SIG-M5 (cell line): ENCODE measurements at places on chromosomes 6 and 20.

DNA sequence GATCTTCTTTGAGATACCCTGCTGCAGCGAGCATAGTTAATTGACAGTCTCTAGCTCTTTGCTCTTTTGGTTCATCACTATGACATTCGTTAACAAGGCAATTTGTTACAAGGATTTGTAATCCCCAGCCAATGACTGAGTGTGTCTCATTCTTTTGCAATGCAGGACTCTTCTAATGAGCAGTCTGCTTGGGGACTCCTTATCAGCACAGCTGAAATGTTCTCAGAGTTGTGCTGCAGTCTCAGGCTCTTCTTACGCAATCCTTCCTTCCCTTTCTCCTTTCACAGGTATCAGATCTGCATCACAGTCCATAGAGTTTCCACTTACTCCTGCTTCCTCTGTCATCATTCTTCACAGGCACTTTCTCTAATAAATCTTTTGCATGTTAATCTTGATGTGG, 161.2 kb upstream of the OGFRL1 start:
- DNase-seq = no peak

GRCh38 chr20:3681931-3682781, at the start of gene ADAM33:
ADAM33 (minus strand) TSS chr20:3682010; CDS start chr20:3682004, 6 bp downstream.
- DNase-seq = no peak

DNA sequence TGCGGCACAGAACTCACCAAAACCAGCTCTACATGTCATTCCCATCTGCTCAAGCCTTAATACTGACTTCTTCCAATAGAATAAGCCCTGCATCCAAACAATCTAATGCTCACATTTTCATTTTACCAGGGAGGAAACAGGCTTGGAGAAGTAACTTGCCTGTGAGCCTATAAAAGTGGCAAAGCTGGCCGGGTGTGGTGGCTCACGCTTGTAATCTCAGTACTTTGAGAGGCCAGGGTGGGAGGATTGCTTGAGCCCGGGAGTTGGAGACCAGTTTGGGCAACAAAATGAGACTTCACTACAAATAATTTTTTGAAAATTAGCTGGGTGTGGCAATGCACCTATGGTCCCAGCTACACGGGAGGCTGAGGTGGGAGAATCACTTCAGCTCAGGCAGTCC, 133.7 kb downstream of the LY86 start:
- no peak for DNase-seq

- no peak for DNase-seq
Observed at GRCh38 chr6:102553214-102553613, 1159.7 kb downstream of the GRIK2 start.

DNA sequence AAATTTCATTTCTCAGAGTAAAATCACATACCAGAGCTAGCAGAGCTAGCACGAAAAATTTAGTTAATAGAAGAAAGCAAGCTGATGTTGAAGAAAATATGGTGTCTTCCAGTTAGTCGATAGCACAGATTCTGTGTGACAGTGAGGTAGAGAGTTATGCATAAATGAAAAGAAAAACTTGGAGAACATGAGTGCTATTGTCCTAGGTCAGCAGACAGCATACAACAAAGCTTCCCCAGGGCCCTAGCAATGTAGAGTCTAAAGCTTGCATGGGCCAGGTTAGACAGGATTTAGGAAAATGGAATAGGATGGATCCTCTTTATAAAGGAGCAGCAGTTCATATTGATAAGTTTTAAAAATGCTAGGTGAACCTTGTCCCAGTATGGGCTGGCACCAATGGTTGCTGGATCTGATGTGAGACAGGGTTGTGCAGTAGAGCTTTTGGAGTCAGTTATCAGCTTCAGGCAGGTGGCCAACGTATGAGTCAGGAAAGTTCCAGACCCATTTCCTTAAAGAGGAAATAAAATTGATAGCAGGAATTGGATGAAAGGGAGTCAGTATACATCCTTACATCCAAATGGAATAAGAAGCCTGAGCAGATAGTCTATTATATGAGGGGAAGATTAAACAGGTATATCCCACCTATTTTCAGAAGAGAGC, 277.2 kb downstream of the FRK start:
- DNase-seq = no peak

- no peak for DNase-seq
Observed at GRCh38 chr6:64100702-64101303, 465.2 kb downstream of the PHF3 start.

DNA sequence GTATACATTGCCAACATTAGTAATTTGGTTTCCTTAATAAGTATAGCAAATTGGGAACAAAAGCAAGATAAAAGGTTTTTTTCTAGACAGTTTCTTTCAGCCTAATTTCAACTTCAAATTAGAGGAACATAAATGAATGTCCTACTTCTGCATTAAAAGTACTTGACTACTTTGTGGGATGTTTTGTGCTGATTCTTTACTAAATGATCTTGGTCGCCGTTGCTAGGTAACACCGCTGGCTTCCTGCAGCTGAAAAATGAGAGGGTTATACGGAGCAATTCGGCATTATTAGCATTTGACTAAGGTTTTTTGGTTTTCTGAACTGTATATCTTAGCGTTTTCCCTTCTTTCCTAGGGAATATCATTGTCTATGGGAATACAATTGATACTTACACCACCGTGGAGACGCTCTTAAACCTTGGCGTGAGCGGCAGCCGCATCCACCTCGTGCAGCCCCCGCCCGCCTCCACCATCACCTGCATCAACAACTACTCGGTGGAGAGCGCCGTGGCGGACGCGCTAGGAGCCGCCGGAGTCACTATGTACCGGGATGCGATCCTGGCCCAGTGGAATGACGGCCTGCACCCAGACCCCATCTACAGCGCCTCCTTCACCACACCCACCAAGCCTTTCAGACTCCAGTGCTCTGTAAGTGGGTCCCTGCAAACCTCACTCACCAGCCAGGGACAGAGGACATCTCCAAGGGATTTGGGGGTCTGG, 90.9 kb upstream of the INSM1 start:
- DNase-seq = no peak

- no peak for DNase-seq
Observed at GRCh38 chr6:79868098-79868722, 79.1 kb downstream of the ELOVL4 start.

- DNase-seq = no peak
Observed at GRCh38 chr6:119735530-119735929, 386.0 kb upstream of the MAN1A1 start.

- DNase-seq = no peak
Observed at GRCh38 chr6:94510877-94511276, 1066.5 kb upstream of the MANEA start.

DNA sequence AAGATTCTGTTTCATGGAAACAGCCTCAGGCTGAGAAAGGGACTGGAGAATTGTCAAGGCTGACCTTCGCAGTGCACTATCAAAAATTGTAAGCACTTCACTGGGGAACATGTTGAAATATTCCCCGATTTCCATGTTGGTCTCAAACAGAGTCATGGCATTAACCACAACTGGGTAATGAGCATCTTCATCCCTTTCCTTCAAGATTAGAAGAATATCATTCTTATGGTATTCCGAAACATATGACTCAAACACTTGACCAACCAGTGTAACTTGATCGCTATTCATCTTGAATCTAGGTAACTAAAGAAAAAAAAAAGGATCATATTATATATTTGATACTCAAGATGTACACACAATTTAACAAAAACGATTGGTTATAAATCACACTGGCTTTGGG, 3.5 kb downstream of the MCM9 start:
- no peak for DNase-seq
